ENCODE measurements at places on chromosomes 3 and 15. TPM values are rescaled to one million over a fixed set of nuclear protein-coding genes. Genes with fewer than 3 reads are reported as not detected.

DNA sequence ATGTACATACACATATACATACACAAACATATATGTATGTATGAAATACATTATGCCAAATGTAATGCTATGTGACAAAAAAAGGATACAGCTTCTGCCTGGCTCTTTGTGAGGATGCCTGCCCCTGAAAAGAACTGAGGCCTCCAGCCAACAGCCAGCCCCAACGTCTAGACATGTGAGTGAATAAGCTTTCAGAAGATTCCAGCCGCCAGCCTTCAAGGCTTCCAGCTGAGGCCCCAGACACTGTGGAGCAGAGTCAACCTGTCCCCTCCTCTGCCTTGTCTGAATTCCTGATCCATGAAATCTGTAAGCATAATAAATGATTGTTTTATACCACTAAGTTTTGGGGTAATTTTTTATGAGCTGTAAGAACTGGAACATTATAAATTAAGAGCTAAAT is 24.7 kb downstream of the GXYLT2 start:
- H3K4me3 ChIP-seq: no peak overlapping the region
- H3K27ac ChIP-seq: no peak overlapping the region
- H3K36me3 ChIP-seq: no peaks in the 10 kb centered on the region
- DNase-seq: no peak
- H3K4me1 ChIP-seq: no peaks in the 10 kb centered on the region

DNA sequence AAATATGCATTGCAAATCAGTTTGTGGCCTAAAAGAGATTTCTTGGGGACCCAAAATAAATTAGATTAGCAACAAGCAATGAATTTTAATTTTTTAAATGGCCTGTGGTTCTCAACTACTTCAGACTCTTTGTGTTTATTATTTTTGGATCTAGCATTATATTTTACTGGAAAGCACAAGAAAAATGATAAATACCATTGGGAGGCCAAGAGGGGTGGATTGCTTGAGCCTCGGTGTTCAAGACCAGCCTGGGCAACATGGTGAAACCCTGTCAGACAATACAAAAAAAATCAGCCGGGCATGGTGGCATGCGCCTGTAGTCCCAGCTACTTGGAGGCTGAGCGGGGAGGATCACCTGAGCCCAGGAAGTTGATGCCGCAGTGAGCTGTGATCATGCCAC is 13.6 kb downstream of the LACTB start:
- no peak overlapping the region for H3K4me3 ChIP-seq
- no peaks in the 10 kb centered on the region for H3K36me3 ChIP-seq
- peaks cover 11% of the 10 kb centered on the region for H3K4me1 ChIP-seq
- no peak for DNase-seq
- H3K27ac ChIP-seq: no peak overlapping the region
- no peaks in the 10 kb centered on the region for H3K27me3 ChIP-seq

- DNase-seq: no peak
- H3K36me3 ChIP-seq: no peaks in the 10 kb centered on the region
- H3K27ac ChIP-seq: no peak overlapping the region
Observed at GRCh38 chr3:117955196-117955595, 1079.5 kb downstream of the IGSF11 start.

GRCh38 chr3:195893044-195893395 is 15.3 kb downstream of the TNK2 start:
- no peak overlapping the region for H3K27ac ChIP-seq
- peaks cover 25% of the 10 kb centered on the region for H3K4me1 ChIP-seq
- no peak overlapping the region for H3K4me3 ChIP-seq
- no peaks in the 10 kb centered on the region for H3K27me3 ChIP-seq
- no peaks in the 10 kb centered on the region for H3K36me3 ChIP-seq

DNA sequence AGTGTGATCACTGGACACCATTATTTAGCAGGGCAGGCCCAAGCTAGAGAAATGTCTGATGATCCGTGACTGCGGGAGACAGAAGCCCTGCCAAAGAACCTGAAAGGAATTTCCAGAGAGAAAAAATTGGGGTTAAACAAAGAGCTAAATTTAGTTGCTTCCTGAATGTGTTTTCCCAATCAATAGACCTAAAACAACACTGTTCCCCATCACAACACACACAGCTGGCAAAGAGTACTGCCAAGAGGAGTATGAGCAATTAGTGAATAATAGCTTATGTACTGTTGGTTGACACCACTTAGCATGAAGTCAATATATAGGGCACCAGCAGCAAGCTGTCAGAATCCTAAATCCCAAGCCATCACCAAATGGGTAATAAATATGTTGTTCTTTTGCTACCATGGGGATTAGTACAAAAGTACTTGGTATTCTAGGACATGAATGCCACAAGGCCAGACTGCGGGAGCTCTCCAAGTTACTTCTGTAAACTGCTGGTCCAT is 35.7 kb downstream of the CLK3 start:
- H3K27me3 ChIP-seq: no peaks in the 10 kb centered on the region
- H3K4me1 ChIP-seq: peaks cover 23% of the 10 kb centered on the region
- DNase-seq: no peak

DNA sequence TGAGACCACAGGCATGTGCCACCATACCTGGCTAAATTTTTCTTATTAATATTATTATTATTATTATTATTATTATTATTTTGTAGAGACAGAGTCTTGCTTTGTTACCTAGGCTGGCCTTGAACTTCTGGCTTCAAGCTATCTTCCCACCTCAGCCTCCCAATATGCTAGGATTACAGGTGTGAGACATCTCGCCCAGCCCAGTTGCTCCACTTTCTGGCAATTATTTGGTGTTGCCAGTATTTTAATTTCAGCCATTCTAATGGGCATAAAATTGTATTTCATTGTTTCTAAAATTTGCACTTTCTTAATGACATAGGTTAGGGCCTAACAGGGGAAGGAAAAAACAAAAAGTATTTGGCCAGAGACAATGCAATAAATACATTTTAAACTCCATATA is 1217.6 kb upstream of the ALCAM start:
- H3K4me3 ChIP-seq: no peak overlapping the region
- H3K27me3 ChIP-seq: no peaks in the 10 kb centered on the region
- H3K36me3 ChIP-seq: no peaks in the 10 kb centered on the region
- H3K27ac ChIP-seq: no peak overlapping the region

DNA sequence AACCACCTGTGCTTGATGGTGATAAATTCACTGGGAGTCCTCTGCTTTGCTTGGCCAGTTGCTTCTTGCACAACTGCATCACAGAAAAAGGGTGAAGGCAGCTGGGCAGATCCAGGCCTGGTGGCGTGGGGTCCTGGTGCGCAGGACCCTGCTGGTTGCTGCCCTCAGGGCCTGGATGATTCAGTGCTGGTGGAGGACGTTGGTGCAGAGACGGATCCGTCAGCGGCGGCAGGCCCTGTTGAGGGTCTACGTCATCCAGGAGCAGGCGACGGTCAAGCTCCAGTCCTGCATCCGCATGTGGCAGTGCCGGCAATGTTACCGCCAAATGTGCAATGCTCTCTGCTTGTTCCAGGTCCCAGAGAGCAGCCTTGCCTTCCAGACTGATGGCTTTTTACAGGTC is 31.1 kb upstream of the IQCF2 start:
- H3K36me3 ChIP-seq: peaks cover 3% of the 10 kb centered on the region
- H3K4me3 ChIP-seq: no peak overlapping the region
- peaks cover 18% of the 10 kb centered on the region for H3K27me3 ChIP-seq
- no peaks in the 10 kb centered on the region for H3K4me1 ChIP-seq
- no peak overlapping the region for H3K27ac ChIP-seq

DNA sequence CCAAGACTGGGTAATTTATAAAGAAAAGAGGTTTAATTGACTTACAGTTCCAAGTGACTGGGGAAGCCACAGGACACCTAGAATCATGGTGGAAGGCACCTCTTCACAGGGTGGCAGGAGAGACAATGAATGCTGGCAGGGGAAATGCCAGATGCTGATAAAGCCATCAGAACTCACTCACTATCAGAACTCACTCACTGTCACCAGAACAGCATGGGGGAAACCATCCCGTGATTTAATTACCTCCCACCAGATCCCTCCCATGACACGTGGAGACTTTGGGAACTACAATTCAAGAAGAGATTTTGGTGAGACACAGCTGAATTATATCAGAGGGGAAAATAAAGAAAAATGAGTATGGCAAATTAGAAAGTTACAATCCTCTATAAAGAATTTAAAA is 310.9 kb downstream of the BCHE start:
- H3K27ac ChIP-seq: no peak overlapping the region
- H3K27me3 ChIP-seq: no peaks in the 10 kb centered on the region
- no peaks in the 10 kb centered on the region for H3K4me1 ChIP-seq
- no peak for DNase-seq
- H3K36me3 ChIP-seq: no peaks in the 10 kb centered on the region

- H3K4me1 ChIP-seq: peaks cover 38% of the 10 kb centered on the region
- no peaks in the 10 kb centered on the region for H3K27me3 ChIP-seq
- H3K36me3 ChIP-seq: no peaks in the 10 kb centered on the region
- H3K4me3 ChIP-seq: peak overlapping the region; percentile 77
- no peak for DNase-seq
- H3K27ac ChIP-seq: no peak overlapping the region
Observed at GRCh38 chr3:16849795-16850194, 35.0 kb upstream of the PLCL2 start.

BFSP2 gene
- not detected for total RNA-seq

DNA sequence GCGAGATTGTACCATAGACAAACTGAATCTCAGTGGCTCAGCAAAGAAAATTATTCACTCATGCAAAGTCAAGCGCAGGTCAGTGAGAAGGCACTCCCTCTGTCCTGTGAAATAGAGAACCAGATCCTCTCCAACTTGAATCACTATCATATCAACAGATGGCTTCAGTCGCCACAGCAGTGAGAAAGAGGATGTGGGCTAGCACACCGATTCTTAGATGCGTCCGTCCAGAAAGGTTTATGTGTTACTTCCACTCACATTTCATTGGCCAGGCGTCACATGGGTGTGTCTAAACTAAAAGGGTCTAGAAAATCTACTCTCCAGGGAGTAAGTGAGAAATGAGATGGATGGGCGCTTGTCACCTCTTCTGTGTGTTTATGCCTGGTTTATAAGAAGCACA is 141.6 kb upstream of the KBTBD8 start:
- no peak overlapping the region for H3K27ac ChIP-seq
- no peak for DNase-seq
- H3K36me3 ChIP-seq: no peaks in the 10 kb centered on the region
- H3K4me3 ChIP-seq: no peak overlapping the region

DNA sequence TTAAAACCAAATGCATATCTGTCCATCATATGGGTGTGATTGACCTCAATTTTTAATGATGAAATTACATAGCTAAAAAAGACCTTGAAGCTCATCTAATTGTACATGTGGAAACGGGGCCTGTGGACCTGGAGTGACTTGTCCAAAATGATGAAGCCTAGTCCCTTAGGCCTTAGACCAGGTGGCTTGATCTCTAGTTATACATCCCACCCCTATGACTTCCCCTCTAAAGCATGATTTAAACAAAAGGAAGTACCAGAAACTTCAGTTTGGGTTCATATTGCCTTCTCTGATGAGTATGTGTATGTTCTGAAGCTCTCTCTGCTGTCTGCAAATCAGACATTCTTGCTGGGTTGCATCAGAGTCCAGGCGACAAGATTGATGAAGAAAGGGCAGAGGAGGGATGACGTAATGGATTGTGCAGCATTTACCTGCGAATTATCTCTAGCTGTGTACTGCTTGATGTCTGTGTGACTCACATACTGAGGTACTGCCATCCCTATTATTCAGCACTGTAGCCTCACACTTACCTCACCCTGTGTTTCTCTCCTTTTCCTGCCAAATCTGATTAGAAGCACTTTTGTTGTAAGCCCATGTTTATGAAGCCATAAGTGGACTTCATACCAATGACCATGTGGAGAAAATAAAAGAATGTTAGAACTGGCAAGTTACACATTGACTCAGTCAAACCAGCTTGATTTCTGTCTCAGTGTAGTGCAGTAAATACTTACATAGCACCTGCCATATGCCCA is 111.5 kb downstream of the FILIP1L start:
- H3K27ac ChIP-seq: no peak overlapping the region
- H3K36me3 ChIP-seq: peaks cover 2% of the 10 kb centered on the region
- no peak overlapping the region for H3K4me3 ChIP-seq
- H3K4me1 ChIP-seq: peaks cover 17% of the 10 kb centered on the region

DNA sequence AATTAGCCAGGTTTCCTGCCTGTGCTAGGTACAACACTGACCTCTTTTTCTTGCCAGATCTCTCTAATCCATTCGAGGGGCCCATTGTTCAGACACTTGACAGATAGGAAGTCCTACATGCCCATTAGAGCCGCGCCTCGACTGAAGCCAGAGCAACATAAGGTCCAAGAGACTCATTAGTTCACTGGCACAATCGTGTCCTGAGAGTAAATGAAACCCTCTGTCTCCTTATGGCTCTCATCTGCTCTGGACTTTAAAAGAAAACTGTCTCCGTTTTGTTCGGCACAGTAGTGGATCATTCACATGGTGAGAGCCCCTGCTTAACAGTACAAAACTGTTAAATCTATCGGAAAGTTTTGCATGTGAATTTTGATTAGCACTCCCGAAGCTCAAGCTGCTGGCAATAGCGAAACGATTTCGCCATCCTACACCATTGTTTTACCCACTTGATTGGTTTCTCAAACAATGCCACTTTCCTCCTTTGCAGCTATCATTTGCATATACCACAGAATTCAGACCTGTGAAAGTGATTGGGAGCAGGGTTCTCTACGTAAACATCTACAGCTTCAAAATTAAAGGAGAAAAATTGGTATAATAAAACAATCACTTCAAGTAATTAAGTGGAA is 19.0 kb upstream of the C15orf61 start:
- no peak overlapping the region for H3K27ac ChIP-seq
- no peaks in the 10 kb centered on the region for H3K4me1 ChIP-seq
- DNase-seq: no peak
- H3K36me3 ChIP-seq: no peaks in the 10 kb centered on the region
- H3K27me3 ChIP-seq: no peaks in the 10 kb centered on the region
- no peak overlapping the region for H3K4me3 ChIP-seq

DNA sequence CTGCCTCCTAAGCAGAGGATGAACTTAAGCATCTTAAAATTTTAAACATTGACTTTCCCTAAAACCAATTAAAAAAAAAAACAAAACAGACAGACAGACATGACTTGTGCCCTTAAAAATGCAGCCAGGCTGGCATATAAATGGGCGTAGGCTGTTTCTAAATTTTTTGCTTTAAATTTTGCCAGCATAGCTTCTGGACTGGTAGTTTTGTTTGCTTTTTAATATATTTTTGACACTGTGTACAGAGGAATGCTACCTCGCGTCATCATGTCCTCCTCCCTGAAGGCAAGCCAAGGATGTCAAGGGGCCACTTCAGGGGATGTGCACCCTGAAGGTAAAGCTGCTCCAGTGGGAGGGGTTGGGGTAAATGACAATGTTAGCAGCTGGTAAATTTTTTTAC is 134.8 kb downstream of the PGPEP1L start:
- no peak overlapping the region for H3K4me3 ChIP-seq
- H3K27me3 ChIP-seq: no peaks in the 10 kb centered on the region
- H3K36me3 ChIP-seq: no peaks in the 10 kb centered on the region
- H3K4me1 ChIP-seq: peaks cover 35% of the 10 kb centered on the region
- no peak overlapping the region for H3K27ac ChIP-seq
- no peak for DNase-seq

- H3K36me3 ChIP-seq: no peaks in the 10 kb centered on the region
- no peak for DNase-seq
- no peaks in the 10 kb centered on the region for H3K4me1 ChIP-seq
- no peaks in the 10 kb centered on the region for H3K27me3 ChIP-seq
- no peak overlapping the region for H3K4me3 ChIP-seq
Observed at GRCh38 chr15:42152921-42153698, 3.3 kb downstream of the PLA2G4F start.

GRCh38 chr3:142523921-142524566 is 54.5 kb downstream of the ATR start:
- peaks cover 6% of the 10 kb centered on the region for H3K36me3 ChIP-seq
- peaks cover 9% of the 10 kb centered on the region for H3K4me1 ChIP-seq
- no peak for DNase-seq

GRCh38 chr3:170811515-170811914 is 58.5 kb downstream of the RPL22L1 start:
- peaks cover 8% of the 10 kb centered on the region for H3K4me1 ChIP-seq
- H3K27me3 ChIP-seq: no peaks in the 10 kb centered on the region
- no peak overlapping the region for H3K4me3 ChIP-seq
- H3K36me3 ChIP-seq: no peaks in the 10 kb centered on the region
- H3K27ac ChIP-seq: no peak overlapping the region
- DNase-seq: no peak

Data from activated T-cell treated with anti-CD3 and anti-CD28 coated beads, Interleukin-2, amount 50 U/mL, for 72 hours (primary cell).